ENCODE measurements at places on chromosomes 2 and 18.

GRCh38 chr2:218405746-218406208 lies 6.1 kb downstream of the CTDSP1 start:
- no peak for DNase-seq

DNA sequence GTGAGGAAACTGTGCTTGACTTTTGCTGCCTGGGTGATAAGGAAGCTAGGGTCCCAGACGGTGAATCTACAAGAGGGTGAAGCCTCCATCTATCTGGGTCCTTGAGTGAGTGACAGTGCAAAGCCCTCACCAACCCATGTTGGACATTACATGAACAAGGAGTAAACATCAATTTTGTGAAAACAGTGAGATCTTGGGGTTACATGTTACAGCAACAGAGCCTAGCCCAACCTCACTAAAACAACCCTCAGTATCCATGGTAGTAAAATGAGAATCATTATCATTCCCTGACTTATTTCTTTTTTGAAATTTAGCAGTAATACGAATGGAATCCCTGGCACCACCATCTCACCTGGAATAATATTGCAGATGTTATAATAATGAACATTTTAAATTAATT lies 103.4 kb downstream of the TSN start:
- DNase-seq = no peak

DNA sequence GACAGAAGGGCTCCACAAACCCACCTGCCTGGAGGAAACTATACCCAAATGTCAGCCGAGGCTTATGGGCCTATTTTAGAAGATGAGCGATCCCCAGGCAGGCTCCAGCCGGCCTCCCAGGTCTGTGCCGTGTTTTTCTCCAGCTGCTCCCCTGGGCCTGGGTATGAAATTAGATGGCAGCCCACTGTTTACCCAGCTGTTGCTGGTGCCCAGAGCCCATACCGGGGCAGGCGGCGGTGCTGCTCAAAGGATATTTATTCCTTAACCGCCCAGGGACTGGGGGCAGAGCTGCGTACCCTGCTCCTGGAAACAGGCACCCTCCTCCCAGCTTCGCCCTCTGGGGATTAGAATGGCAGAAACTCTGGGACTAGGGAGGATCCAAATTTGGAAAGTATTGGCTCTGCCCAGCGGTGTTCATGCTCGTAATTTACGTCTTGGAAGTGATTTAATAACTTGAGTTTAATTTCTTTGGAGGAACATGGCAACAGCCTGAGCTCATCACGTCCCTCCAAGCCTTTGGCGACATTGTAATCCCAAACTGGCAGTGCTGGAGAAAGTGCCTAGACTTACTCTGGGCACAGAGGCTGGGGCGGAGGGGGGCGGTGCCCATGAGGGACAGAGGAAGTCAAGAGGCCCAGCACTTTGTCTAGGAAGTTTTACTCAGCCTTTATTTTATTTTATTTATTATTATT lies 199.2 kb downstream of the KLHL29 start:
- DNase-seq = no peak

- no peak for DNase-seq
Observed at GRCh38 chr2:204150721-204151120, 214.2 kb downstream of the ICOS start.

- DNase-seq = no peak
Observed at GRCh38 chr2:105287692-105288091, 41.8 kb downstream of the TGFBRAP1 start.

GRCh38 chr2:217103752-217104545 lies 244.1 kb upstream of the TNP1 start:
- no peak for DNase-seq

DNA sequence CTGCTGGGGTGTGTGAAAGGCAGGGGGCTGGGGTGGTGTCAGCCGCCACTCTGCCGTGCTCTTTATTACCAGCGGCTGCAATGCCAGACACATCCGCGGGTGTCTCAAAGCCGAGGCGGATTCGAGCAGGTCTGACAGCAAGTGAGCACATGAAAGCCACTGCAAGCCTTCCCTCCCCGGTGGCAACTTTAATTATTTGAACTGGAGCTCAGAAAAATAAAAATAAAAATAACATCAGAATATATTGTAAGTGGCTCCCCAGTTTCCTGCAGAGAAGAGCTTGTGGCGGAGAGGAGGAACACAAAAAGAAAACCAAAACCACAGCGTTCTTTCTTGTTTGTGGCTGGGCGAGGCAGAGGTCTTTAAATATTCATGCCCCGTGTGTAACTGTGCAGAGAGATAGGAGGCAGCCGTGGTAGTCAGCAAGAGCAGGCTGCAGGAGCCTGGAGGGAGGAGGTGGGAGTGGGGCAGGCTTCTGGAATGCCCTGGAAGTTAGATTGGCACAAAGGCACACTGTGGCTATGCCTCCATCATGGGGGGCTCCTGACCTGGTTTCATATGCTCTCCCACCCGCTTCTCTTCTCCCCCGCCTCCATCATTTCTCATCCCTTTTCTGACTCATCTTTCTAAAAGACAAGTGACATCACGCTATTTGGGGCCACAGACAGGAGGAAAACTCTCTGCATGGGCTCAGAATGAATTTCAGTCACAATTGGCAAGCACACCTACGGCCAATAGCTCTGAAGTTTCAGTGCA lies 199.8 kb downstream of the CLIP4 start:
- DNase-seq = peak; percentile 24
